ENCODE measurements at places on chromosomes 16 and 17. TPM values are rescaled to one million over a fixed set of nuclear protein-coding genes. Genes with fewer than 3 reads are reported as not detected.

CTCF gene
- 13.4 TPM for total RNA-seq

RBFOX1 gene
- not detected for total RNA-seq

ADORA2B gene
- 0.35 TPM for total RNA-seq

TERF2IP gene
- 18.5 TPM for total RNA-seq

SHBG gene
- 4.6 TPM for total RNA-seq

TERB1 gene
- total RNA-seq: not detected

KRT32 gene
- not detected for total RNA-seq

PMFBP1 gene
- 0.48 TPM for total RNA-seq

G6PC1 gene
- total RNA-seq: 440 TPM

ANKRD40CL gene
- not detected for total RNA-seq

NAGS gene
- 51.3 TPM for total RNA-seq

SMTNL2 gene
- not detected for total RNA-seq

PPY gene
- not detected for total RNA-seq

PDILT gene
- not detected for total RNA-seq

EPN3 gene
- 0.35 TPM for total RNA-seq

USP43 gene
- total RNA-seq: 11.8 TPM

Measured in left lobe of liver (tissue), 2 donors.